Adrenal gland (tissue), 19 donors: ENCODE measurements at places on chromosomes 3 and 15. TPM values are rescaled to one million over a fixed set of nuclear protein-coding genes. Genes with fewer than 3 reads are reported as not detected.

DNA sequence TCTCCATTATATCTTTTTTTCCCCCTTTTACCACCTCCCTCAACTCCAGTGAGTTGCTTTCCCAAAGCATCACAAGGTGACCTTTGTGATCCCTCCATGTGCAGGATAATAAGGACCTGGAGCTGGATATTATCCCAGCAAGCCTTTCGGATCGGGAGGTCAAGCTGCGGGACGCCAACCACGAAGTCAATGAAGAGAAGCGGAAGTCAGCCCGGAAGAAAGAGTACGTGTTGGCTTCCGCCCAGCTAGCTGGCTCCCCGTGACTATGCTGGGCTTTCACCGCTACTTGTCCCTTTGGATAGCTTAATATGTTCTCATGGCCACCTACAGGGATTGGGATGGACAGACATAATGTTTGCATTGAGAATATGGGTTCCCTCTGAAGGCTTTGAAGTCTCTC, 273.7 kb upstream of the UMPS start:
- DNase-seq, result no peak

DNA sequence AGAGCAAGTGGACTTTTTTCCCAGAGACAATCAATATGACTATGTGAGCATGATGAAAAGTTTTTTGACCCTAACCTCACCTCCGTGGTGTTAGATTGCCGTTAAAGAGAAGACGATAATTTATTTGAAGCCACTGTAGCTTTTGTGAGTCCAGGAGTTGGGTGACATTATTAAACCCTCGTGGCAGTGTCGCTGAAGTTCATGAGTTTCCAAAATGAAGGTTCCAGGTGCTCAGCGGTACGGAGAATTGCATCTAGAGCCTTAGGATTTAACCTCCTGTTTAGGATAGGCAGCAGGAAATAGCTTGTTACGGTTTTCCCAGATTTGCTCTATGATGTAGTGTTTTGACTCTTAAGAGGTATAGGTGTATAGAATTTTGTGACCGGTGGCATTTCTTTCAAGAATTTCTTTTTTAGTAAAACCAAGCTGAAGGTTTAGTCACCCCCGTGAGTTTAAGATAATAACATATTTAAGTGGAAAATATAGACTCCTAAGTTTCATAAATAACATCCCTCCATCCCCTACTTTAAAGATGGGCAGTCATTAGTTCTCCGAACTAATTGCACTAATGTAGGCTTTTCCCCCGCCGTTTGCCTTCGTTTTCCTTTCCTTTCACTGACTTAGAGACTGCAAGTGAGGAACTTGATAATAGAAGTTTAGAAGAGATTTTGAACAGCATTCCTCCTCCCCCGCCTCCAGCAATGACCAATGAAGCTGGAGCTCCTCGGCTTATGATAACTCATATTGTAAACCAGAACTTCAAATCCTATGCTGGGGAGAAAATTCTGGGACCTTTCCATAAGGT, 2.0 kb downstream of the SMC4 start:
- DNase-seq, result peak; percentile 30

- no peak for DNase-seq
These were observed 106.8 kb downstream of the WNT7A start for GRCh38 chr3:13772885-13773745.

The CTXN2 gene
- total RNA-seq, result 0.22 TPM

- no peak for DNase-seq
These were observed 15.1 kb downstream of the MKRN2 start for GRCh38 chr3:12571986-12572385.
